ENCODE measurements at places on chromosomes 16 and 17.

DNA sequence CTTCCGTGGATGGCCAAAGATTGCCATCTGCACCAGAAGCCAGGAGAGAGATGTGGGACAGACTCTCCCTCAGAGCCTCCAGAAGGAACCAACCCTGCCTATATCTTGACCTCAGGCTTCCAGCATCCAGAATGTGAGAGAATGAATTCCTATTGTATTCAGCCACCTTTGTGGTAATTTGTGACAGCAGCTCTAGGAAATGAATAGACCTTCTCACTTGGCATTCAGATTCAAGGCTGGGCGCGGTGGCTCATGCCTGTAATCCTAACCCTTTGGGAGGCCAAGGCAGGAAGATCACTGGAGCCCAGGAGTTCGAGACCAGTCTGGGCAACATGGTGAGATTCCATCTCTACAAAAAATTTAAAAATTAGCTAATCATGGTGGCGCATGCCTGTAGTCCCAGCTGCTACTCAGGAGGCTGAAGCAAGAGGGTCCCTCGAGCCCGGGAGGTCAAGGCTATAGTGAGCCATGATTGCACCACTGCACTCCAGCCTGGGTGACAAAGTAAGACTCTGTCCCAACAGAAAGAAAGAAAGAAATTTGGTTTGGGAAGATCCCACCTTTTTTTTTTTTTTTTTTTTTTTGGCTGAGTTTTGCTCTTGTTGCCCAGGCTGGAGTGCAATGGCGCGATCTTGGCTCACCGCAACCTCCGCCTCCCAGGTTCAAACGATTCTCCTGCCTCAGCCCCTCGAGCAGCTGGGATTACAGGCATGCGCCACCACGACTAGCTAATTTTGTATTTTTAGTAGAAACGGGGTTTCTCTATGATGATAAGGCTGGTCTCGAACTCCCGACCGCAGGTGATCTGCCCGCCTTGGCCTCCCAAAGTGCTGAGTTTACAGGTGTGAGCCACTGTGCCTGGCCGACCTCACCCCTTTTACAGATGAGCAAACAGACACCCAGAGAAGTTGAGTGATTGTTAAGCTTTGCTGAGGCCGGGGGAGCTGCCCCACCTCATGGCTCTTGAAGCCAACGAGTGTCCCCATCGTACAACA is 4.3 kb upstream of the CPSF4L start:
- no peak for DNase-seq

- no peak for DNase-seq
Measured at GRCh38 chr17:74151551-74152315, 51.7 kb upstream of the RPL38 start.

GRCh38 chr16:63749276-63749675 is 1372.6 kb downstream of the CDH11 start:
- DNase-seq = no peak

- DNase-seq = no peak
Measured at GRCh38 chr16:1895949-1896675, 22.1 kb downstream of the HS3ST6 start.

- DNase-seq = no peak
Measured at GRCh38 chr16:57413733-57414132, 9.2 kb downstream of the CCL17 start.

DNA sequence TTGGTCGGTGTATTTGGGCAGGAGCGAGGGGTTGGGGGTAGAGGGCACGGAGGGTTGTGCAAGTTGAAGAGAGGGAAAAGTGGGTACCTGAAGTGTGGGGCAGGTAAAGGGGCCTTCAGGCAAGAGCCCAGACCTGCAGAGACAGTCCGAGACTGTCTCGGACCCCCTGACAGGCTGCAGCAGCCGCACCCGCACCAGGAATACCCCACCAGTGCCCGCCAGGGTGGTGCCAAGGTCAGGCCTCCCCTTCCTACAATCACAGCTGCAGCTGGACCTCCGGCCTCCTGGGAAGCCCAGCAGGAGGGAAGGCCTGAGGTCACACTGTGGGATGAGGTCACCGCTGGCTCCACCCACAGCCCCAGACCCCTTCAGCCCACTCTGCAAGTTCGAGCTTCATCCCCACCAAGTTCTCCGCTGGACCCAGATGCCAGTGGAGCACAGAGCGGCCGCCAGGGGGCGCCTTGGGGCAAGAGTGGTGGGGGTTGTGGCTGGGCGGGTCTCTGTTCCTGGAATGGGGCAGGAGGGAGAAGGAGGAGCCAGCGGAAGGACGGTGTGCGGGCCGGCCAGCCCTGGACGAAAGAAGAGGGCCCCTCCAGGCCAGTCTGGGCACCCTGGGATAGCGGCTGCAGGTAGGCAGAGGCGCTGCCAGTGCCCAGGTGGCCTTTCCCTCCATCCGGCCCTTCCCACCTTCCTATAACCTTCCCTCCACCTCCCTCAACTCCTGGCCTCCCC is at the start of gene HSD3B7:
Gene HSD3B7, plus strand, starts transcription at position 539 of the 732 bp plus-strand sequence. CDS start 452 bp downstream, outside the sequence.
- DNase-seq = peak; percentile 30

DNA sequence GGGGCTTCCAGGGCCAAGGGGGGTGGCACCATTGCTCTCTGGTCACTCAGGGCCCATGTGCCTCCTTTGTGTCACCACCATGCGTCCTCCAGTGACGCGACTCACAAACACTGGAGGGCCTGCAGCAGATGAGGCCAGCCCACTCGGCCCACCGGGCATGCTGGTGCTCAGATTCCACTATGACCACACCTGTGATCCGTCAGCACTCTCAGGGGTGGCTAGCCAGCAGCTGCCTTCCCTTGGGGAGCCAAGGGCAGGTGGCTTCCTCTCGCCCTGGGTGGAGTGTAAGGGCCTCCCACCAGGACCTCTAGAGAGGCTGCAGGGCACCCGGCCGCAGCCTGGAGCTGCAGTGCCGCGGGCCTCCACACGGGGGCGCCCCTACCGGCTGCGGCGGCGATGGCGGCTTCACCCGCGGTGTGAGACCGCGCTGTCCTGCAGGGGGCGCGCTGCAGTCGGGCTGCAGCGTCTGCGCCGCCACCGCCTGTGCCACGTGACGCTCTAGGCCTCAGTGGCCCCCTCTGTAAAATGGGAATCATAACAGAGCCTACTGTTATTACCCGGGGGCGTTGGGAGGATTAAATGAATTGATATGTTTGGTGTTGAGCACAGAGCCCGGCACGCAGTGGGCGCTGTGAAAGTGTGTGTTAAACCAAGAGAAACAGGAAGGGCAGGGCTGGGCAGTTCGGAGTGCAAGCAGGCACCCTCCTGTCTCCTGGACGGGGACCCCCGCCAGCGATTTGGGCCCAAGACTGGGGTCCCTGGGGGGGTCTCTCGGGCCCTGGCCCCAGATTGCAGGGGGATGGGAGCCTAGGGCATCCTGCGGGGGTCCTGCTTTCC is 192.4 kb upstream of the GSE1 start:
- no peak for DNase-seq

GRCh38 chr16:4309833-4310266 is 6.0 kb upstream of the GLIS2 start:
- DNase-seq = no peak

DNA sequence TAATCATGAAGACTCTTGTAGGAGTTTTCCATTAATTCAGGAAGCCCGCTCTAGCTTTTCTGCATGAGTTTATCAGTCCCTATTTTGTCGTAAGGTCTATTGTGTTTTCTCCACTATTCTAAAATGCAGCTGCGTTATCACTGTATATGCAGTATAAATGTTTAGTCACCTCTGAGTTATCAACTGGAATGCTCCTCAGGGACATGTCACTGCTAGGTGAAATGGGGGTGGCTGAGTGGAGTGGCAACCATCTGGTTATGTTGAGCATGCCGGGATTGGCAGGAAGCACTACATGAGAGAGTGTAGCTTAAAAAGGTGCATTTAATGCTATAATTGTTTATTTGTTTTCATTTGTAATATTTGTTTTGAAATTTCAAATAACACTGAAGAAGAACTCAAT is 285.2 kb upstream of the ELAC2 start:
- no peak for DNase-seq

- DNase-seq = no peak
Measured at GRCh38 chr16:2337431-2338296, 2.9 kb downstream of the ABCA3 start.

- DNase-seq = no peak
Measured at GRCh38 chr17:80229011-80229410, 8.8 kb downstream of the SLC26A11 start.

GRCh38 chr16:64865069-64865696 is 256.7 kb downstream of the CDH11 start:
- DNase-seq = no peak

DNA sequence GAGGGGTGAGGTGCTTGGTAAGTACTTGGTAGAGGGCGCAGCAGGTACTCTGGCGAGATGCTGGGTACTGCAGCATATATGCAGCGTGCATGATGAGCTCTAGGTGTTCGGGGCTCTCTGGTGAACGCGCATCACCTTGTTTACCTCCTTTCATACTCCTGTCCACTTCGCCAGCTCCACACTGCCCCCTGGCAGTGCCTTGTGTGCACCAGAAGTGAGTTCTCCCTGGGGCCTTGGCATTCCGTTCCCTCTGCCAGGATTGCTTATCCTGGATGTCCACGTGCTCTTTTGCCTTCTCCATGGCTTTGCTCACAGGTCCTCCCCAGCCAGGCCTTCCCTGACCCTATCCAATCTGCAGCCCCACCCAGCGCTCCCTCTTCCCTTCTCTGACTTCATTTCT is 154.2 kb downstream of the MRM1 start:
- no peak for DNase-seq

DNA sequence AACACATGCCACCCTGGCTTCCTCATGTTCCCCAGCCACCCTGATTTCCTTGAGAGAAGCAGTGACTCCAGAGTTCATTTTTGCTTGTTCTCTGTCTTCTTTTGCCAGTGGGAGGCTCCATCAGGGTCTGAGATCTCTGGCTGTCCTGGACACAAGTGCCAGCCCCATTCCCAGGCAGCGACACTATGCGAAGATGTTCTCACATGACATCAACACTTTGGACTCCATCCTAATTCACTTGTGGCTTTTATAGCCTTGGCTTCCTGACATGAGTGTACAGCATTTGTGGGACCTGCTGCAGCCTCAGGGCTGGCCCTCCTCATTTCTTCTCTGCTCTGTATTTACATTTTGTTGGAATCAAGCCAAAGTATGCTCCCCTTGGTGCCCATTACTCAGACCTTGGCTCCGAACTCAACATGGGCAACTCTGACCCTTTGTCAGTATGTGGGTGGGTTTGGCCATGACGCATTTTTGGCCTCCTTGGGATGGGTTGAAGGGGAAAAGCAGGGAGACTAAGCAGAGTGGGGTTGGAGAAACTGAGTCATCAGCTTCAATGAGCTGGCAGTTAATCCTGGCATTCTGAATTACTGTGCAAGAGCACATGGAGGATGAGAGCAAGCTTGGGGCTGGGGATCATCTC is 119.0 kb upstream of the EEF2KMT start:
- DNase-seq = no peak

GRCh38 chr16:87056083-87056482 is 261.1 kb downstream of the C16orf95 start:
- DNase-seq = no peak

- DNase-seq = no peak
Measured at GRCh38 chr17:14901376-14901775, 363.8 kb downstream of the PMP22 start.

DNA sequence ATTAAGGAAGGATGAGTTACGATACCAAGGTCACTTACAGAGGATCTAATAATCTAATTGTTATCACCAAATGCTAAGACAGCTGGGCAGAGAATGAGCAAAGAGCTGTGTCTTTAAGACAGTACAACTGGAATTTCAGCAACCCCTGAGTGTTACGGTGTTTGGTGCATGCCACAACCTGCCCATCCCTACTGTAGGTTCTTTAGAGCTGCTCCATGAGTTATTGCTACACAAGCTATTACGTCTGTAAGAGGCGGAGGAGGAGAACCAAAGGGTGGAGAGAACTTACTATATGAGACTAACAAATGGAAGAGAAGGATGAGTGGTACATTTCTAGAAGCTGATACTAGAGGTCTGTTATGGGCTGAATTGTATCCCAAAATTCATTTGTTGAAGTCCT is 14.2 kb upstream of the C17orf78 start:
- DNase-seq = no peak

GRCh38 chr17:33322063-33322462 is 29.0 kb upstream of the ASIC2 start:
- no peak for DNase-seq

GRCh38 chr16:88507231-88507743 is 54.2 kb downstream of the ZFPM1 start:
- no peak for DNase-seq

DNA sequence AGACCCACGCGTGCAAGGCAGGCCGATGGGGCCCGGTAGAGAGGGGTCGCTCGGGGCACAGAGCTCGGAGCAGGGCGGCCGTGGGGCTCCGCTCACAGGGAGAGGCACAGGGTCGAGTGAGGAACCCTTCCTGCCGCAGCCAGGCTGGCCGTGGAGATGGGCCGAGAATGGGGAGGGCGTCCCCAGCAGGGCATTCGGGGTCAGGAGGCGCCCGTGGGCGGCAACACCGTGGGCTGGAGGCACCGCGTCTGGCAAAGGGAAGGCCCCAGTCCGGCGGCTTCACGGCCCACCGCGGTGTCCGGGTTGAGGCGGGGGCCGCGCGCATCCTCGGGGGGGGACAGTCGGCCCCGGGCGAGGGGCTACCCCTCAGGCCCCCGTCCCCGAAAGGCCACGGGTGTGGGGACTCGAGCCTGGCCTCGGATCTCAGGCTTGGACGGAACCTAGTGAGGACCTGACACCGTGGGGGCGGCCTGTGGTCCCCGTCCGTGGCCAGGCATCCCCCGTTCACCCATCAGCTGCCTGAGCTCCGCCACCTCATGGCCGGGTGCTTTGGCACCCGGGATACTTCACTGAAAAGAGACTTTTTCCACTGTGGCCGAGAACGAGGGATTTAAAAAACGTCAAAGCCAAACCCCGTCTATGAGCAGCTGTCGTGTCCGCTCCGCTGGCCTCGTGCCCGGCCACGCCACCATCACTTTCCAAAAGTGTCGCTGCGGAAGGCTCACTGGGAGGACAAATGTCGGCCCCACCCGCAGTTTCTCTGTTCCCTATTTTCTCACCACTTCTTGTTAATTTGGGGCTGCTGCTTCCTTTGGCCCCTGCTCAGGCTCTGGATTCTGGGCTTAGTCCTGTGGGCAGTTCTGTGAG is 73.6 kb downstream of the METRNL start:
- no peak for DNase-seq

DNA sequence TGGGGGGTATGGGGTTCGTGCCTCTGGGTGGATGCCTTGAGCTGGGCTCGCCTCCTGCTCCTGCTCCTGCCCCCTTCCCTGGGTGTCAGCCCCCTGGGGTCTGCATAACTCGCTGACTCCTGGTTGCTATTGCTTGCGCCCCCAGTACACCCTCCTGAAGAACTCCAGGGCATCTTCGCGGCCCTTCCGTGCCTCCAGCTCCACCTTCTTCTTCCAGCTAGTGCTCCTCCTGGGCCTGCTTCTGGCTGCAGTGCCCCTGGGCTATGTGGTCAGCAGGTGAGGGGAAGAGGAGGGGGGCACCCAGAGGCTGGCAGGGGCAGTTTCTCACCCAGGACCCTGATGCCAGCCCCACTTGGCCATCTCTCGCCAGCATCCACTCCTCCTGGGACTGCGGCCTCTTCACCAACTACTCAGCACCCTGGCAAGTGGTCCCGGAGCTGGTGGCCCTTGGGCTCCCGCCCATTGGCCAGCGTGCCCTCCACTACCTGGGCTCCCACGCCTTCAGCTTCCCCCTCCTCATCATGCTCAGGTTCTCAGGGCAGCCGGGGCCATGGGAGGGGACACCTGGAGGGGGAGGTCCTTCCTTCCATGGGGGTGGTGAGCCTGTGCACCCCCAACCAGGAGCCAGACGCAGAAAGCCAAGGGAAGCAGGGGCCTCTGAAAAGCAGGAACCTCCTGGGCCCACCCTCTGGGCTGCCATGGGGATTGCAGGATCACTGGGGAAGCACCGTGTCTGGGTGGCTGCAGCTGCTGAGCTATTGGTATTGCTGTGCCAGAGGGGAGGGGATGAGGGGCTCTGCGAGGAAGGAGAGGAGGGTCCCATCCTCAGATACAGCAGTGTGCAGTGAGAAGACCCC is 7.8 kb upstream of the C17orf99 start:
- no peak for DNase-seq
